ENCODE measurements at places on chromosomes 16 and 17. TPM values are rescaled to one million over a fixed set of nuclear protein-coding genes. Genes with fewer than 3 reads are reported as not detected.

DNA sequence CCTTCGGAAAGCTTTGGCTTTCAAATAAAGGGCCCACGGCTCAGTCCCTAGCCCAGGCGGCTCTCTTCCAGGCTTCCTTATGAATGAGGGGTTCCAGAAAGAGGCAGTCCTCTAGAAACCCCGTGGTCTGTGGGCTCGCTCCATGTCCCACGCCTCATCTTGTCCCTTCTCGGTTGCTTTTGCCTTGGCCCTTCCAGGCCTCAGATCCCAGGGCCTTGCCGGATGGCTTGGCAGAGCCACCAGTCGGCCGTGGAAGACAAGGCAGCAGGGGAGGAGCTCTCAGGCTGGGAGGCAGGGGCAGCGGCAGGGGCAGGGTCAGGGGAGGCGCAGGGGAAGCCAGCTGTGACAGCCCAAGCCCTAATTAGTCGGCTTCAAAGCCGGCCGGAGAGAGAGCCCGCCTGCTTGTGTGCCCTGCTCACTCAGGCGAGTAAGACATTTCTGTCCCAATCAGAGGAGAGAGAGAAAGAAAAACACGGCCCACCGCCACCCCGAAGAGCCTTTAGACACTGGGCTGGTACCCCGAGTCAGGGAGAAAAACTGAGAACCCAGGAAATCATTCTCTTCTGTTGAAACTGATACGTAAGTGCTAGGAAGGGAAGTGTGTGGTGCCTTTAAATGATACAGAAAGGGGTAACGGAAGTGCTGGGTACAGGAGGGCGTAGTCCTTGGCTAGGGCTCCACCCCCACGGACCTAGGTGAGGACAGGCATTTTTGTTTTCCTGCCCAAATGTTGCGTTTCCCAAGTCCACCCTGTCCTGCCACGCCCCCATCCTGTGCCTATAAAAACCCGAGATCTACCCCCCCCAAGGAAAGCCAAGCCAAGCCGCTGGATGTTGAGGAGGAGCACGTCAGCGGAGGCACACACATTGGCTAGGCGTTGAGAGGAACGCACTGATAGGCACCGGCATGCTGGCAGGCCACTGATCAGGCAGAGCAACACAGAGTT lies 27.8 kb upstream of the MEIOC start:
- DNase-seq = no peak

GRCh38 chr17:55264645-55265298 lies at the start of gene HLF:
TSS of gene HLF (plus strand) at chr17:55264960. CDS start at chr17:55265485, 525 bp downstream.
- peak; percentile 86 for DNase-seq

GRCh38 chr16:68079626-68080344 lies 5.4 kb upstream of the NFATC3 start:
- no peak for DNase-seq

The EVI2B gene
- 0.04 TPM for polyA plus RNA-seq

- no peak for DNase-seq
These were observed 146.5 kb downstream of the RGS9 start for GRCh38 chr17:65283704-65284103.

The KRTAP2-3 gene
- polyA plus RNA-seq = not detected

GRCh38 chr17:82407255-82407654 lies 10.9 kb upstream of the HEXD start:
- no peak for DNase-seq

- no peak for DNase-seq
These were observed 11.9 kb upstream of the GPRC5C start for GRCh38 chr17:74419928-74420411.

DNA sequence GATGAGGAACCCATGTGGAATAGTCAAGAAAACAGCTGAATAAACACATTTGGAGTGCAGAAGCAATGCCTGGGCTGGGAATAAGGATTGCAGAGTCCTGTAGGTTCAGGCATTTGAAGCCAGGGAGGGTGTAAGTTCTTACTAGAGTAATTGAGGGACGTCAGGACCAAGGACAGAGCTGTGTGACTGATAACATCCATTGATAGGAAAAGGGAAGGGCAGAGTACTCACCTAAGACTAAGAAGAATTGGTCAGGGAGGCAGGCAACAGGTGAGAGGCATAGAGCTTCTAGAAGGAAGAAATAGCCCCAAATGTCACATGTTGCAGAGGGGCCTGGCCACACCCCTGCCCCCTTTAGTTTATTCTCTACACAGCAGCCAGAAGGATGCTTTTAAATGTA lies 79.8 kb upstream of the TMEM132E start:
- DNase-seq = peak; percentile 29

- DNase-seq = peak; percentile 16
These were observed 7.1 kb downstream of the GLYR1 start for GRCh38 chr16:4839942-4840341.

GRCh38 chr17:13792314-13792713 lies 190.6 kb upstream of the HS3ST3A1 start:
- no peak for DNase-seq

The MAP3K3 gene
- polyA plus RNA-seq = 12.6 TPM

GRCh38 chr17:58970609-58971450 lies 135.8 kb downstream of the TRIM37 start:
- DNase-seq = no peak

DNA sequence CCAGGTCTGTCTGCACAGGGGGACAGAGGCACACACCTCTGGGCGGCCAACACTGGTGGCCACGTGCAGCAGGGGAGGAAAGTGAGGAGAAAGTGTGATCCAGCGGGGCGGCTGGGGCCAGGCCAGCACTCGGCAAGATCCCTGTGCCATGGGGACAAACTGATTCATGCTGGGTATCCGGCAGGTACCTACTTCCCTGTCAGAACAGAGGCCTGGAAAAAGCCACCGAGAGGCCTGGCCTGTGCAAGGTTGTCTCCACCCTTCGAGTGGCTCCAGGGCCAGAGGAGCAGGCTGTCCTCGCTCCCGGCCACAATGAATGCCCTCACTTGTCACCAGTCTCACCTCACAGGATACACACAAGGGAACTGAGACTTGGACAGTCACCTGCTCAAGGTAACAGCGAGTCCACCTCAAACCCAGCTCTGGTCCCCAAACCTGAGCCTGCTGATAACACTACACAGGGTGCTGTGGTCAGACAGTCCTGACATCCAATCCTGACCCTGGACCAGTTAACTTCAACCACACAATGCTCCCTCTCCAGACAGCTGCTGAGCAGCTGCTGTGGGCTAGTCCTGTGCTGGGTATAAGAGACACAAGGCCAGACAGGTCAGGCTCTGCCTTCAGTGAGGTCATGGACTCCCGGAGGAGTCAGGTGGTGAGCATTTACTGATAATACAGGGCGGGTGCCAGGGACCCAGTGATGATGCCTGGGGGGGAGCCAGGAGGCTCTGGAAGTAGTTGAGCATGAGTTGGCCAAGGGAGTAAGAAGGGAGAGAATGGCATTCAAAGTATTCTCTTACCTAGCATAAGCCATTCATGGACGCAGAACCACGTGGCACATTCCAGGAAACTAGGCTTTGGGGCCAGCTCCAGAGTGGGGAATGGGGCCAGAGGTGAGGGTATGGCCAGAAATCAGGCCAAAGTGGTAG lies 53.0 kb downstream of the VAC14 start:
- no peak for DNase-seq

The ODAD4 gene
- polyA plus RNA-seq = 2.3 TPM

The KRTAP4-1 gene
- polyA plus RNA-seq = not detected

- no peak for DNase-seq
These were observed 80.0 kb downstream of the LMF1 start for GRCh38 chr16:890716-891352.

DNA sequence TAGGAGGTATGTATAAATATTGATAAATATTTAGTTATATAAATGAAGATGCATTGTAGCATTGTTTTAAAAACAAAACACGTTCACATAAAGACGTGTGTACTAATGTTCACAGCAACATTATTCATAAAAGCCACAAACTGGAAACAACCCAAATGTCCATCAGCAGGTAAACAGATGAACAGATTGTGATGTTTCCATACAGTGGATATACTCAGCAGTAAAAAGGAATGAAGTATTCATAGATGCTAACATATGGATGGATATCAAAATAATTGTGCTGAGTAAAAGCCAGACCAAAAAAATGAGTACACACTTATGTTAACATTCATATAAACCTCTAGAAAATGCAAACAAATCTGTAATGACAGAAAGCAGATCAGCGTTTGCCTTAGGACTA lies 6.0 kb downstream of the CENPN start:
- DNase-seq = no peak

DNA sequence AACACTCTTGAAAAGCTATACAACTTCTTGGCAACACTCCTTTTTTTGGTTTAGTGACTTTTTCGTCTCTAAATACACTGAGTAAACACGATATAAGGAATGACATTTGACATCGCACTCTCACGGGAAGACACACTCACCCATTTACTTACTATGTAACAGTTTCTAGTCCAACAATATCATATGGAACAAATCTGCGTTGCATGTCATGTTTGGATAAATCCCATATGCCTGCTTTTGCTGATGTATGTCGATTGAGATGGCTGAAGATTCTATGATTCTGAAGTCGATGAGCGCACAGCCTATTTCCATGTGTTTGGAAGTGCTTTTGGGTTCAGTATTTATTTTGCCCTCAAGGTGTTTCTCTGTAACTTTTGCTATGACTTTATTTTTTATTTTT lies 18.2 kb downstream of the ITGAE start:
- no peak for DNase-seq

- DNase-seq = no peak
These were observed 903.1 kb upstream of the SOX9 start for GRCh38 chr17:71217769-71218168.

GRCh38 chr17:65977041-65977440 lies 214.9 kb downstream of the CEP112 start:
- no peak for DNase-seq

DNA sequence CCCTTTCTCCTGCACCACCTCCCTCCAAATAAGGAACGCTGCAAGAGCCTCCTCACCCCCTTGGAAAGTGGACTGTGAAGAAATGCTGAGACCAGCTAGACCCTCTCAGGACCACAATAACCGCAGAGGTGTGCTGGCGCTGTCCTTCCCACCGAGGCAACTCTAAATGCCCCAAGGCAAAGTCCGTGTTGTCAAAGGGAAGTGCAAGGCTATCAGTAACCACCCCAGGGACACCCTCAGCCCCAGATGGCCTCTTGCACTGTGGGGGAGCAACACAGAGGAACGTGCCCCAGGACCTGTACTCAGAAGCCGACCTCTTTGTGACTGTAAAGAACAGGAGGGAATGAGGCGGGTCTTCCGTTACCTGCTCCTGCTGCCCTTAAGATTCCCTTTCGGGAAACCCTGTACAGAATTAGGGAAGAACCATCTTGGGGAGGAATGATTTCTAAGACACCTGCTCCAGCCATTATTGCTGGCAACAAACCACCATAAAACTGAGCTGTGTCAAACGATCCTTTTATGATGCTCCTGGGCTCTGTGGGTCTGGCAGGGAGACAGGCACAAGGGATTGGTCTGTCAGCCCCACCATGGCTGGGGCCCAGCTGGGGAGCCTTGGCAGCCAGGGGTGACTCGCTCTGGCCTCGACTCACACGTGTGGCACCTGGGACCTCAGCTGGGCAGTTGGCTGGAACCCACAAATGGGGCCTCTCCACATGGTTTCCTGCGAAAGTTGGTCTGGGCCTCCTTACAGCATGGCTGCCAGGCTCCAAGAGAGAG lies 14.6 kb upstream of the MED9 start:
- DNase-seq = no peak

DNA sequence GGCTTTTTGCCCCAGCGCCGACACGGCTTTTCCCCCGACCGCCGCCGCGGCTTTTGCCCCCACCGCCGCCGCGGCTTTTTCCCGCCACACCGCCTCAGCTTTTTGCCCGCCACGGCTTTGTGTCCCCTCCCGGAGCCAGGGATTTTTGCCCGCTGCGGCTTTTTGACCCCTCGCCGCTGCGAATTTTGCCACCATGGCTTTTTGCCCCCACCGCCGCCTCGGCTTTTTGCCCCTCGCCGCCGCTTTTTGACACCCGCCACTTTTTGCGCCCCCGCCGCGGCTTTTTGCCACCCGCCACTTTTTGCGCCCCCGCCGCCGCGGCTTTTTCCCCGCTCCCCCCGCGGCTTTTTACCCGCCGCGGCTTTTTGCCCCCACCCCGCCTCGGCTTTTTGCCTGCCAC lies 1342.5 kb downstream of the TP53TG3F start:
- DNase-seq = no peak

The CDH16 gene
- 0.25 TPM for polyA plus RNA-seq

GRCh38 chr16:62036101-62036801 lies at the start of gene CDH8:
TSS of gene CDH8 (minus strand) at chr16:62036438. CDS start at chr16:62021403, 15,035 bp downstream.
- DNase-seq = no peak

DNA sequence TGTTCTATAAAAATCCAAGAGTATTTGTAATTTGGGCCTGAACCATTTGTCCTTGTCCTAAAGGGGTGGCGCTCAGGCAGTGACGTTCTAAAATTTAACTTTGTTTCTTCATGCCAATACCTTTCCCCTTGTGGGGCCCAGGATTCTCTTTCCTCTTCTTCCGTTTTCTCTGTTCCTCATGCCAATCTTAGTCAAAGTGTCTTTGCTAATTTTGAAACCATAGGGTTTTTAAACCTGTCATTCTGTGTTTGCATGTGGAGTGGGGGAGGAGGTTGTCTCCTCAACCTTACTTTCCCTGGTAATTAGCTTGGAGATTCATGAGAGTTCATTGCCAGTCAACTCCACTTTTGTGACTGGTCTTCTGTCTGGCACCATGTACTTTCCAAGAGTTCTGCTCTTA lies 337.1 kb downstream of the MAF start:
- no peak for DNase-seq

DNA sequence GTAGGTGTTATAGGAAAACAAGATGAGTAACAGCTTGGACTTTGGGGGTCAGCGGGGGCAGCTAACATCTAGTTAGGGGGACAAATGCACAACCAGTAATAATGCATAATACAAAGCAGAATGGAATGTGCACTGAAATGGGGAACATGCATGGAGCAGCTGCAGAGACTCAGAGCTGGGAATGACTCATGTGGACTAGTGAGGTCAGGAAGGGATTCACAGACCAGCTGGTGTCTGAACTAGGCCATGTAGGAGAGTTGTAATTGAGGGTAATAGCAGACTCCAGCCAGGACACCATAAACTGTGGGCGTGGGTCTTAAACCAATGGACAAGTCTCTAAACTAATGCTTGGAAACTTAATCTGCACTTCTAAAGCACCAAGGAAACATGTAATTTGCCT lies 176.8 kb upstream of the ASIC2 start:
- DNase-seq = no peak

Measured in A549 (cell line).